NB4 (cell line): ENCODE measurements at places on chromosomes 2 and 18.
A peak's percentile ranks its signal among the peaks of the same experiment; 100 is the strongest.

- no peak for DNase-seq
These were observed 657 bp downstream of the SGPP2 start for GRCh38 chr2:222424729-222425671.

DNA sequence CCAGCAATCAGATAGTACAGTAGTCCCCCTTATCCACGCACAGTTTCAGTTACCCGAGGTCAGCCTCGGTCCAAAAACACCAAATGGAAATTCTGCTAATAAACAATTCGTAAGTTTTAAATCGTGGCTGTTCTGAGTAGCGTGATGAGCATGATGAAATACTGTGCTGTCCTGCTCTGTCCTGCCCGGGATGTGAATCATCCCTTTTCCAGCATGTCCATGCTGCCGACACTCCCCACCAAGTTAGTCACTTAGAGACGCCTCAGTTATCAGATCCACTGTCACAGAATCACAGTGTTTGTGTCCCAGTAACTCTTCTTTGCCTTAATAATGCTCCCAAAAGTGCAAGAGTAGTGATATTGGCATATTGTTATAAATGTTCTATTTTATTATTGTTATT lies 62.1 kb downstream of the MEX3C start:
- DNase-seq = no peak

DNA sequence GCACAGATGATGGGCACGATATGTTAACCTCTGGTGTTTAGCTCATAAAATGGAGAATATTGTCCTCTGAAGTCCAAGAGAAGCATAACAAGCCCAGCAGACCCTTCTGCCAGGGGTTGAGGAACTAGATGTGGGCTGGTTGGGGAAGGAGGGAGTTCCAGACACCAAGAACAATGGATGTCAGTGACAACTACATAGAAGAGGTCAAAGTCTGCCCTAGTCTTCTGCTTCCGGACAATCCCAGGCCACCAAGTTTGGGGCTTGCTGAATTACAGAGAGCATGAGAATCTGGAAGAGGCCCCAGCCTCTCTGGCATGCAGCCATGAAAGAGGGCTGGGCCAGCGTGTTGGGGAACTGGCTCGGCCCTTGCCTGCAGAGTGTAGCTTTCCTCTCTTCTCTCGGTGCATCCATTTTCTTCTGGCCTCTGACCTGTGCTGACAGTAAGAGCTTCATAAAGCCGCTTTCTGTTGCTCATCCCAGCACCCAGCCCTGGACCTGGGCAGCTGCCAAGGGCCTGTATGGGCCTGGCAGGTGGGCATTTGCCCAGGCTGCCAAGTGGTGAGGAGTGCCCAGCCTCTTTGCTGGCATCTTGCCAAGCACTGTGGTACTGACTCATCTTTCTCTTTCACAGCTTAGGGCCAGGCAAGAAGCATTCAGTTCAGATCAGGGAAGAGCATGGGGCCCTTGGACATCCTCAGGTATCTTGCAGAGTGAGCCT lies 14.6 kb upstream of the LAPTM4A start:
- DNase-seq = peak; percentile 27

DNA sequence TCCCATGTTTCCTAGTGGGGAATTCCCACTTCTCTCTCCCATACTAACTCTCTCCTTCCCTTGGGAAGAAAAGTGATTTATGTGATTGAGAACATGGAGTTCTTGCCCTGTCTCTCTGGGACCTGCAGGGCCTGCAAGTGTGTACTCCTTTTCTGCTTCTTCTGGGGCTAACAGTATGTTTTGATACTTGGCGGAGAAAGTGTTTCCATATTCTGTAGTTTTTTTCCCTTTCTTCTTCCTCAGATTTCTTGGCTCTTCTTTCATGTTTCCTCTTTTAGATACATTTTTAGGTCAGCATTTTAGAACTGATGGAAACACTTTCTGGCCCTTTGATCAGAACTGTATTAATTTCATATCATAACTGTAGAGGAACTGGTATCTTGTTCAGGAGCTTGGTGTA lies 352.2 kb downstream of the DLGAP1 start:
- DNase-seq = no peak

DNA sequence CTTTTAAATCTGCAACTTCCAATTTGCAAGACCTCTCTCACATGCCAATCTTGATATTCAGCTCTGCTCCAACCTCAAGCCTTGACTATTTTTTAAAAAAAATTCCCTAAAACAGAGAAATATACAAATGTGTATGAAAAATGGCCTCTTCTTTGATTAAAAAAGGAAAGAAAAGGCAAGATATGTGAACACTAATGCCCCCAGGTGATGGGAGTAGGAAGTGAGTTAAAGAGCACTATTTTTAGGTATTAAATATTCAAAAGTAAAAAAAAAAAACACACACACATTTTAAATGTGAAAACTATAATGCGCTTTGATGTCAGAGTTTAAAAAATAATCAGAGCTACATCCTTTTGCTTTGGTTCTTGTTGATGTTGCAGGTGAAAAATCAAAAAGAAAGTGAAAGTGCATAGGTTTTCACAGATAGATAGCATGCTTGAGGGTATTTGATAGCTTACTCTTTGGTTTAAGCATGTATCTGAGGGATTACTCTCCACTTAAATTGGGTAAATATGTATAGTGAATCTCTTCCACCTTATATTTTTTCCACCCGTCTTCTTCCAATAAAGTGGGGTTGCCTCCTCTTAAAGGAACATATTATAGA lies 406.0 kb upstream of the POU3F3 start:
- DNase-seq = no peak

GRCh38 chr2:119723784-119724467 lies 35.8 kb upstream of the PTPN4 start:
- no peak for DNase-seq

DNA sequence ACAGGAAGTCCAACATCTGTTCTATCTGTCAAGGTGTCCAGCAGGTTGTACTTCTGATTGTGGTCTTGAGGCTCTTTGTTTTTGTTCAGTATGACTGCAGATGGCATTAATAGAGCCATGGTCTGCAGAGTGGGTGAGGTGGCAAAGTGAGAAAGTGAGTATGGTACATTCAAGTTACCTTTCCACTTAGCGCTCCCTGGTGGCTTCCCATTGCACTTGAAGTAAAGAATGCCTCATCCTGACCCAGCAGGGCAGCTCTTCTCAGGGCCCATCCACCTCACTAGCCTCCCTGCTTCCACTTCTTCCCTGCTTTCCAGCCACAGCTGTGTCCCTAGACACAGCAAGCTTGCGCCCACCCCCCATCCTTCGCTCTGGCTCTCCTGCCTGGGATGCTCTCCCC lies 148.0 kb upstream of the ALPP start:
- peak; percentile 37 for DNase-seq

GRCh38 chr2:108165729-108166128 lies 74.0 kb upstream of the SULT1C3 start:
- DNase-seq = no peak

DNA sequence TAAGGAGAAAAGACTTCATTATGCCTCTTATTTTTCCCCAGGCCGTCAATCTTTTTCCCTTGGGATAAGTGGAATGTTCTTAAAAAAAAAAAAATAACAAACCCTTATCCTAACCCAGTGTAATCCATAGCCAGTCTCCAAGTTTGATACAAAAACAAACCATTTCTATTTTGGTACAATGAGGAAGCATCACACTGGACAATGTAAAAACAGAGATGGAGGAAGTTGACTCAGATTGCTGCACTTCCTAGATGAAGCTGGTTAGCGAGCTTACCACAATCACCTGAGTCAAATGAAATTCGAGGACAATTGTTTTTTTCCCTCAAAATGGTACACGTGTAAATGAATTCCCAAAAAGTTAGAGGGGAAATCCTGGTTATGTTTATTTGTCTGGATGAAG lies 259.7 kb downstream of the TCF4 start:
- no peak for DNase-seq

GRCh38 chr18:13463526-13464210 lies 245.1 kb downstream of the LDLRAD4 start:
- DNase-seq = no peak
